CD4-positive, alpha-beta T cell (primary cell): ENCODE measurements at places on chromosomes 7 and 10.

- no peak for DNase-seq
Measured at GRCh38 chr7:66529883-66530610, 98.6 kb upstream of the KCTD7 start.

DNA sequence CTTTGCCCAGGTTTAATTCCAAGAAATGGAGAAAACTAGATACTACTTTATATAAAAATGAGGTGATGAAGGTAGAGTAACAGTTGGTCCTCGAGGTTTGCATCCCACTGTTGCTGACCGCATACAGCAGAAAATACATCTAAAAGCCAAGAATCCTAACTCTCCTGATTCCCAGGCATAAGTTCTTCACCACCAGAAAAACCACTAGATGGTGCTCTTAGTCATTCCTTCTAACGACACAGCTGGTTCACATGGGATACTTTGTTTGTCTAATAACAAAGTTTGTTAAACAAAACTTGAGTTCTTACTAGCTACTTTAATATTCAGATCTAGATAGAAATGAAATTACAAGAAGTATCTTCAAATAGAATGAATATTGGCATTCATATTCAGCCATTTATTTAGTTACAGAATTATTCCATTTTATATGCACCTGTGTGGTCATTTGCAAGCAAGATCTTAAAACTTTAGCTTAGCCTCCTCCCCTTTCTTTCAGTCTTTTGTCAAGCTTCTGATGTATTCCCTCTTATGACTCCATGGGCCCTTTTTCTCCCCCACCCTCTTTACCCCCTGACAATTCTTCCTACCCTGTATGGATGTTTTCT lies 54.1 kb upstream of the CYP26C1 start:
- no peak for DNase-seq

DNA sequence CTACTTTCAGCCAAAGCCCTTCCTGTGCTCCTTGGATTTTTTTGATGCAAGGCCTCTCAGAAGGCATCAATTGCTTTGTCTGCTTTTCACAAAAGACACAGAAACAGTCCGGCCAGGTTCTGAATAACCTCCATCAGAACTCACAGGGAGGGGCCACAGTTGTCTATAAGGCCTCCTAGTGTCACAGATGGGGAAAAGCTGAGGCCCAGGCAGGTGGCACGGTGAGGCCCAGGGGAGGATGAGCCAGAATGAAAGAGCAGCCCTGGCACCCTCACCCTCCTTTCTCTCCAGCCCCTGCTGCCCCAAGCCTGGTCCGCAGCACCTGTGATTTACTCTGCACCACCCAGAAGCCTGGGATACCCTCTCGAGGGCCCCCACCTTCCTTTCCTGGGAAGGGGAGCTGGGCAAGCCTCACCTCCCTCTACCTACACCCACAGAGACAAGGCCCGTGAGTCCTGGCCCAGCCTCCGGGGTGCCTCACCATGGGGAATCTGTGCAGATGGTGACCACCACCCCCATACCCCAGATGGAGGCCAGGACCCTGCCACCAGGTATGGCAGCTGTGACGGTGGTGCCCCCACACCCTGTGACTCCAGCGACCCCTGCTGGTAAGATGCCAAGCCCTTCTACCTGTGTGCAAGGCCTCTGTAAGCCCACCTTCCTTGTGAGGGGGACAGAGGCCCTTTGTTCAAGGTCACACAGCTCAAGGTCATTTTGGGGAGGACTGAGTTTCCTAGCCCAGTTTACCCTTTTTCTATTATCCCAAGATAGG lies 26.2 kb upstream of the ZNF467 start:
- DNase-seq: peak; percentile 63

DNA sequence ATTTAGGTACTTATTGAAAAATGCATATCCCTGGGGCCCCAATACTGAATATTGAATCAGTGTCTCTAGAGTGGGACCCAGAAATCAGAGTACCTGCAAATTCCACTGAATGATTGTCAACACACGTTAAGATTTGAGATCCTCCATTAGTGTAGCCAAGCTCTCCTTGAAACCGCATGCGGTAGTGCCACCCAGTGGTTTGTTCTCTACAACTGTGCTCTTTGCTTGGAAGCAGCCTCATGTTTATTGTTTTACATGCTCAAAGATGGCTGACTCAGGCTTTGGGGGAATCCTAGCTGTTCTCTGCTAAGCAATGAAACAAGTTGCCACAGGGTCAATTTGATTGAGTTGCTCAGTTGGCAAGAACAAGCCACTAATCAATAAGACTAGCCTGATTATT lies 340.2 kb upstream of the CELF2 start:
- no peak for DNase-seq

GRCh38 chr10:131202990-131203389 lies 108.5 kb downstream of the TCERG1L start:
- no peak for DNase-seq

GRCh38 chr10:2658780-2659179 lies 408.6 kb upstream of the PFKP start:
- DNase-seq: no peak

- DNase-seq: peak; percentile 4
Measured at GRCh38 chr10:90751107-90751997, 106.5 kb downstream of the HTR7 start.

GRCh38 chr10:78508955-78509748 lies 475.5 kb downstream of the RPS24 start:
- DNase-seq: no peak

GRCh38 chr10:72170263-72170662 lies 45.5 kb upstream of the ANAPC16 start:
- DNase-seq: no peak

DNA sequence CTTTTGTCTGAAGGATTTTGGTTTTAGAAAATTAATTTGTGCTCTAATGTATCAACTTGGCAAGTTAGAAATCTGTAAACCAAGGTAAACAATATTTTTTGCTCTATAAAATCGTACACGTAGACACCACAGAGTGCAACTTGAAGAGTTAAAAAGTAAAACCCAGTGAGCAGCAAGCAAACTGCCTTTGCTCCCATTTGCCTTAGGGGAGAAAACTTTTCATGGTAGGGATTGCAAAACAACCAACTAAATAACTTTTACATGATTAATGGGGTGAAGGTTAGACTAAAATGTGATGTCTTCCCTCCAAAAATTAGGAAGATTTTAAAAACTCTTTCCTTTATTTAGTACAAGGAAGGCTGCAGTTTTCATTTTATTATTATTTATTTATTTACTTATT lies 224.2 kb upstream of the LYZL1 start:
- no peak for DNase-seq

DNA sequence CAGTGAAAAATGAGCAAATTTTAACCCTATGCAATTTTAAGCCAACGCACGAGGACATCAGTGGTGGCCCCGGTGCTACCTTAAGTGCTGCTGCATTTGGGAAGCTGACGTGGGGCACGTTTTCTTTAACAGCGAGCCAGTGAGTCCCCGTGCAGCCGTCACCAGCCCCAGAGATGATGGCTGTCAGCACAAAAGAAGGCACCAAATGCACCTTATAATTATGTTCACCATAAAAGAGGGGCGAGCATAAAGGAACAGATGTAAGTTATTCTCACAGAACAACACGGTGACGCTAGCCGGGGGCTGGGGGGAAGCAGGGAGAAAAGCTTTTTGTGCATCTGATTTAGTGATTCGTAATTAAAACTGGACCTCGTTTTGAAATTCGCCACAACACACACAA lies 260.1 kb downstream of the DNAJB6 start:
- no peak for DNase-seq

DNA sequence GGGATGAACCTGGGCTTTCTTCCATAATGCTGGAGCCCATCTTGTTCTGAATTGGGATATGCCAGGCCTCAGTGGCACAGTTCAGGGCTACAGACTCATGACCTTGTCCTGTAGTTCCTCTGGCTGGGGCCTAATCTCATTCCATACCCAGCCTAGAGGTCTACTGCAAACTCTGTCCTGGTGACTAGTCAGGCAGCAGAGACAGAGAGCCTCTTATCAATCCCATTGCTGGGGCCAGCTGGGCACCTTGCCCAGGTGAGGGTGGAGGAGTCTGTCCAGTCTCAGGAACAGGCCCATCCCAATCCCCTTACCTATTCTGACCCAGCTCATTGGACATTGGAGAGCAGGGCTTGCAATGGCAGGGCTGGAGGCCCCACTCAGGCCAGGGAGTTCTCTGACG lies 28.0 kb upstream of the COMTD1 start:
- no peak for DNase-seq

DNA sequence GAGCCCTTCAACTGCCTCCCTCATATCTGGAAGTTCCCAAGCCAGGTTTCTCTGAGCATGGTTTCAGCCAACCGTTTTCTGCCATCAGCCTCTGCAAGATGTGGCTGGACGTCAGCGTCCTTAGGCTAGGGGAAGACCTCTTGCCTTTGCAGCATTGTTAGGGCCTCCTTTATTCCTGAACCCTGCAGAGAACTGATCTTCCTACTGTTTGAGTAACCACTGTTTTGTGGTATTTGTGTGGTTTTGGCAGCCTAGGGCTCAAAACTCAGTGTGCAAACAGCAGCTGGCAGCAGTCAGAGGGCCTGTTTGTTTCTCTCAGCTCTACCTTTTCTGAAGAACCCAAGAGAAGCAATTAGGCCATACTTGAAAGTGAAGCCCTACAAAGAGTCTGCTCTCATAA lies 83.4 kb upstream of the SEMA3E start:
- no peak for DNase-seq

- DNase-seq: peak; percentile 82
Measured at GRCh38 chr10:28393956-28394568, 91.2 kb upstream of the MPP7 start.

- no peak for DNase-seq
Measured at GRCh38 chr10:120953897-120954296, 102.7 kb downstream of the WDR11 start.

DNA sequence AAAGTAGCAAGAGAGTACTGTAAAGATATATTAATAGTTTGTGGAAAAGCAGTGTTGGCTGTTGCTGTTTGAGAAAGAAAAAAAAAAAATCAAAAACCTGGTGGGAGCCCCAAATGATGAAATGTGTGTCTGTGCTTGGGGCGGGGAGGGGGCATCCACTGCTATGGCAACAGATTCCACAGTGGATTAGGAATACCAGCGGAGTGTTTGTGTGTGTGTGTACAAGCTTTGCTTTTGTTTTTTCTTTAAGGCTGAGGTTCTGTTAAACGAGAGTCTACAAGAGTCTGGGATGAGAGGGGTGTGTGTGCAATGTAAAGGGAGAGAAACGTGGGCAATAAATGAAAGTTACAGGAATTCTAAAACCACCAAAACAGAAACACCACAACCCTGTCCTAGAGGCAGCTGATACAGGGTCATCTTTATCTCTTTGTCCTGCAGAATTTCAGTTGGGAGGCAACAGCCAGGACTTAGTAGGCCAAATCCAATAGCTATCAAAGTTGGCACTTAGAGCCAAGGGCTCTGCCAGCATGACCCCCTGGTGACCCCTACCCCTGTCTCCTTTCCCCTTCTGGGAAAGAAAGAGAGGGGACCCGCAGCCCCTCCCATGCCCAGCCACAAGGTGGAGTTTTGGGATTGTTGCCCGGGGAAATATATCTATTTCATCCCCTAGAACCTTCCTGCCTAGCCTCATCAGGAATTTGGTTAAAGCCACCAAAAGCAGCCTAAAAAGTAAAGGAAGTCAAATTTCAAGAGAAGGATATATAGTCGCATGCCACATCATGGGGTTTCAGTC lies 85.4 kb downstream of the OSBPL3 start:
- DNase-seq: no peak

DNA sequence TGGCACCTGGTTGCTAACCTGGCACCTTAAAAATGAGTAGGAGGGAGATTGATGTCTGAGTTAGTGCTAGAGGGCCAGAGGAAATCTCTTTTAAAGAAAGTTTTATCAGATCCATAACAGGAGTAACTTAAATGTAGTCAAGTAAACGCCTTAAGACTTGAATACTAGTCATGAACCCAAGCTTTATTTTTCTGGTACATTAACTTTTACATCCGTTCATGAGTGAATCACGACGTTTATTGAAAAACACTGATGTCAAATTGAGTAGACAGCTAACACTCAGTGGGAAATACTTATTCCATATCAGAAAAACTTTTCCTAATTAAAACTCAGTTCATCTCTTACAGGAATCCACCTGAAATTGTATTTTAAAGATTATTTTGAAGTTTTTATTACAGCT lies 6.9 kb upstream of the LAMB1 start:
- no peak for DNase-seq

GRCh38 chr7:86598311-86598710 lies 45.4 kb upstream of the GRM3 start:
- no peak for DNase-seq
